ENCODE measurements at places on chromosomes 6 and 20.
A peak's percentile ranks its signal among the peaks of the same experiment; 100 is the strongest.

- DNase-seq = no peak
These were observed 210.7 kb downstream of the TFAP2C start for GRCh38 chr20:56839786-56840185.

GRCh38 chr6:98832284-98833056 lies 1.9 kb upstream of the POU3F2 start:
- DNase-seq = no peak

GRCh38 chr6:78910010-78910409 lies 42.7 kb downstream of the IRAK1BP1 start:
- no peak for DNase-seq

DNA sequence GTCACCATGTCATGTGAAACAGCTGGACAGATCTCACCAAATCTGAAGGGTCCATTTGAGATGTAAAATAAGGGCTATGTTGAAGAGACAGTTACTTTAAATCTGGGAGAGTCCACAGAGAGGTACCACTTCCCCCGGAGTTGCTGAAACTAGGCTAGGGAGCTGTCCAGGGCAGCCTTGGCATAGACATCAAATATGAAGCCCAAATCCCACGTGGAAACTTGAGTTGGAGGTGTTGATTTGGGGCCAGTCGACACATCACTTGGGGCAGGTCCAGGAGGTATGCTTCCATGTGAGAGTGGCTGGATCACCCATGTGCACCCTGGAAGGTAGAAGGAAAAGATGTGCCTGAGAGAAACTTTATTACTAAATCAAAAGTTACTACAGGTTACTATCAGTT lies 12.0 kb upstream of the SERPINB9 start:
- DNase-seq = no peak

- DNase-seq = peak; percentile 84
These were observed 72.3 kb downstream of the RNGTT start for GRCh38 chr6:88890860-88891845.

- no peak for DNase-seq
These were observed 214.5 kb downstream of the TBX18 start for GRCh38 chr6:84549917-84550316.

- no peak for DNase-seq
These were observed 518.5 kb downstream of the CD83 start for GRCh38 chr6:14635934-14636591.

- no peak for DNase-seq
These were observed 11.9 kb downstream of the TULP4 start for GRCh38 chr6:158324136-158324535.

DNA sequence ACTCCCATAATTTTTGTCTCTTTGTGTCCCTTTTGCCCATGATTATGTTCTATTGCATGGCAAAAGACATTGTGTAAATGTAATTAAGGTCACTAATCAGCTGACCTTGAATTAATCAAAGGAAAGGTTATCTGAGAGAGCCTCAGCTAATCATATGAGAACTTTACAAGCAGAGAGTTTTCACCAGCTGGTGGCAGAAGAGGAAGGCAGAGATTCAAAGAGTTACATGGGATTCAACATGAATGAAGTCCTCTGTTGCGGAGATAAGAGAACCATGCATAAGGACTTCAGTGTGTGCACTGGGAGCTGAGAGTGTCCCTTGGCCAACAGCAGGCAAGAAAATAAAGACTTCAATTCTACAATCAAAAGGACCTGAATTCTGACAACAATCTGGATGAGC lies 494.1 kb upstream of the ARID1B start:
- no peak for DNase-seq

DNA sequence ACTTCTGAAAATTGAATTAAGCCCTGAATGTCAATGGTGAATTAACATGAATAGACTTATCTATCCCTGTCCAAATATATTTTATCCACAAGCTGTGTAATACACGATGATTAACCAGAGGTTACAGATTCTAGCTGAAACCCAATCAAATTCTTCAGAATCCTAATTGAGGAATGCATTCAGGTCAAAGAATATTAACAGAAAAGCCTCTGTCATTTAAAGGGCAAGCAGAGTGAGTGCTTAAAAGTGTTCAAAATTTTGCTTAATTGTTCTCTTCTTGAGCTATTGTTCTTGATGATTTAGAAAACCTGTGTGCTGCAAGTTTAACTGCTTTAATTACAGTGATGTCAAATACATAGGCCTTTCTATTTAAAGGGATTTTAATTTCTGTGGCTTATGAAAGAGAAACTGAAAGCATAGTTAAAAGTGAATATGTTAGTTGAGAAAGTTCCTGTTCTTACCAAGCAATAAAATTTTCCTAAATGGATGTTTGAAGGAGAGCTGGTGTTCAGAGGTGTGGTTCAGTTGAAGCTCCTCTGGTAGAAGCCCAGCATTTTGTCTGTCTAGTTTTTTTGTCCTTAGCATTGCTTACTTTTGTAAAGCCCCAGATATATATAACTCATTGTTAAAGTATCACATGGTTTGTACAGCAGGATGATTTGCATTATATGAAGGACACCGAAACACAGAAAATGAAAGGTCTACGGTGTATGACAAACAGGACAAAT lies 466.3 kb upstream of the PLCB4 start:
- no peak for DNase-seq

DNA sequence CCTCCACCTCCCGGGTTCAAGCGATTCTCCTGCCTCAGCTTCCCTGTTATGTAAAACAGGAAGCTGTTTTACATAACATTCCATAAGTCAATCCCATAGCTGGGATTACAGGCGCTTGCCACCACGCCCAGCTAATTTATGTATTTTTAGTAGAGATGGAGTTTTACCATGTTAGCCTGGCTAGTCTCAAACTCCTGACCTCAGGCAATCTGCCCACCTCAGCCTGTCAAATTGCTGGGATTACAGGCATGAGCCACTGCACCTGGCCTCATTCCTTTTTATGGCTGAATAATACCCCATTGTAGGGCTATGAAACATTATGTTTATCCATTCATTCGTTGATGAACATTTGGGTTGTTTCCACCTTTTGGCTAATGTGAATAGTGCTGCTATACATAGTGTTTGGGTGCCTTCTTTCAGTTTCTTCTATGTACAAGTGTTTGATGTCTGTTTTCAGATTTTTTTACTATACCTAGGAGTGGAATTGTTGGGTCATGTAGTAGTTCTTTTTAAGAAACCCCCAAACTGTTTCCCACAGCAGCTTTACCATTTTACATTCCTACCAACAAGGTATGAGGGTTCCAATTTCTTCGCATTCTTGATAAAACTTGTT lies 138.7 kb upstream of the COL21A1 start:
- DNase-seq = no peak

DNA sequence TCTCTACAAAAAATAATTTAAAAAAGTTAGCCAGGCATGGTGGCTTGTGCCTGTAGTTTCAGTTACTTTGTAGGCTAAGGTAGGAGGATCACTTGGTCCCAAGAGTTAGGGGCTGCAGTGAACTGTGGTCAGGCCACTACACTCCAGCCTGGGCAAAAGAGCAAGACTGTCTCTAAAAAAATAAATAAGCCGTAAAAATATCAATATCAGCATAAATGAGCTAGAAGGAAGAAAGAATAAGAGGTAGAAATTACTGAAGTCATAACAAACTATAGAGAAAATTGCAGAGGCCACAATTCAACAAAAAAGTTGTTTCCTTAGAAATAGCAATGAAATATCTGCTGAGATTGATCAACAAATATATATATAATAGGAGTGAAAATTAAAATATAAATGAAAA lies 827.3 kb upstream of the FLRT3 start:
- no peak for DNase-seq

DNA sequence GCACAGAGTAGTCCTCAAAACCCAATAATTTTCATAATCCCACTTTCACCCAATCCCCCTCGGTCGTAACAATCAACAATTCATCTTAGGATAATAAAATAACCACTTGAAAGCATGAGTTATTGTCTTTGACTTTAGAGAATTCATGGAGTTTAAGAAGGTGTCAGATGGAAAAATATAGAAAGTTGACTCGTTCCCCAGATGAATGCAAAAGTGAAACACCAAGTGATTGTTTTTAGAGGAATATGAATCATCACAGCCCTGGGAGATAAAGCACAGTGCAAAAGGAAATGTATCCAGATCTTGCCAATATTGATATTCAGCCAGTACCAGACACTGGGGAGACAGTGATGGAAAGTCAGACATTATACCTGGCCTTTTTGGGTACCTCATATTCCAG lies 860.5 kb downstream of the DHX35 start:
- no peak for DNase-seq

DNA sequence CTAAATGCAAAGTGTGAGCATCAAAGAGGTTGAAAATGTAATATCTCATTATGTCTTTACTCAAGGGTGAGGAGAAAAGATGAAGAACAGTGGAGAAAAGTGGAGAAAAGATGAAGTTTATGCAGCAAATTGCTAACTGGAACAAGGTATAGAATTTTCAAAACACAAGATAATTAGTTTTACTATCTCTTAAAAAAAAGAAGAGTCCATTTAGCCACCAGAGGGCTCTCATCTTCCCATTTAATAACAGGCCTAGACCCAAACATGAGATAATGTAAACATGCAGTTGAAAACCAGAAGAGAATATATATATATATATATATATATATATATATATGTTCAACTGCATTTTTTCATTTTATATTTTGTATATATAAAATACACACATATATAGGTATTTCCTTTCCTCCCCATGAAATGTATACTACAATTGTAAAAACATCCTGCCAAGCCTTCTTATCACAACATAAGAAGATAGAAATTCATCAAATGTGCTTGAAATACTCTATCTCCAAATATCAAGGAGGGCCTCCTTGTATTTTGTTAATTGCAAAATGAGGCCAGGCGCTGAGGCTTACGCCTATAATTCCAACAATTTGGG lies 78.4 kb downstream of the ADTRP start:
- DNase-seq = peak; percentile 67

- no peak for DNase-seq
These were observed 4.9 kb upstream of the APCDD1L start for GRCh38 chr20:58519940-58520712.

DNA sequence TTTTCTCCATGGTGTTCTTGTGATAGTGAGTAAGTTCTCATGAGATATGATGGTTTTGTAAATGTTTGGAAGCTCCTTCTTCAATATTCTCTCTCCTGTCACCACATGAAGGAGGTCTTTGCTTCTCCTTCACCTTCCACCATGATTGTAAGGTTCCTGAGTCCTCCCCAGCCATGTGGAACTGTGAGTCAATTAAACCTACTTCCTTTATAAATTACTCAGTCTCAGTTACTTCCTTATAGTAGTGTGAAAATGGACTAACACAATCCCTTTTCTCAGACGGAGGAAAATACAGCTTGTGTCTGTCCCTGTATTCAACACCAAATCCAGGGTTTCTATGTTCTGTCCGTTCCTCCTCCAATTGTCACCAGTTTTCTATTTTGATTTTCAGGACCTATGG lies 181.0 kb downstream of the ALDH8A1 start:
- no peak for DNase-seq

- no peak for DNase-seq
These were observed 208.1 kb downstream of the UTRN start for GRCh38 chr6:144493035-144493910.

- no peak for DNase-seq
These were observed 130.6 kb downstream of the RFX6 start for GRCh38 chr6:117007659-117008058.

DNA sequence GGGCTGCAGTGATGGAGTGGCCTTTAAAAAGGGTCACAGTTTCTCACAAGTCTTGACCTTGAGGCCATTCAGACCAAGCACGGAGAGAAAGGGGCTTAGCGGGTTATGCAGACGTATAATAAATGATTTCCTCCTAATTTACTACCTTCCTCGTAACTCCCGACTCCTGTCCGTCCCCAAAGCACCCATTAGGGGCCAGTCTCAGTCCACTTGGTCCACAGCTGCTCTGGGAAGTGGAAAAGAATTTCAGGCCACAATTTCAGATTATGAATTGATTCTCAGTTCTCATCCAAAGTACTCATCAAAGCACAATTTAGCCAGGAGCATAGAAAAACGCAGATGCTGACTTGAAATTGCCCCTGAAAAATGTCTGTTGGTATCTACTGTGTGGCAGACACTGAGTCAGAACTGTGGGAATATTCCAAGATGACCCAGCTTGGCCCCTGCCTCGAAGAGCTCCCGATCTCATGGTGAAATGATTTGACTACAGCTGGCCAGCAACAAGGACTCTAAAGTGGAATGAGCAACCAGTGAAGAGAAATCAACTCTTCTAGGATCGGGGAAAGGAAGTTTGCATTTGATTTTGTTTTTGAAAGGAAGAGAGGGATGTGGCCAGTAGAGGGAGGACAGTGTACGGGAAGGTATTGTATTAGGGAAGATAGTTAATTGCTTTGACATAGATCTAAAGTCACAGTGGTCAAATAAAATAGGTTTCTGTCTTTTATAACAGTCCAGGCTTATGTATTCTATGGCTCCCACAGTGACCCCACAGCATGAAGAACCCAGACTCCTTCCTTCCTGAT lies 15.2 kb upstream of the STK35 start:
- DNase-seq = no peak

DNA sequence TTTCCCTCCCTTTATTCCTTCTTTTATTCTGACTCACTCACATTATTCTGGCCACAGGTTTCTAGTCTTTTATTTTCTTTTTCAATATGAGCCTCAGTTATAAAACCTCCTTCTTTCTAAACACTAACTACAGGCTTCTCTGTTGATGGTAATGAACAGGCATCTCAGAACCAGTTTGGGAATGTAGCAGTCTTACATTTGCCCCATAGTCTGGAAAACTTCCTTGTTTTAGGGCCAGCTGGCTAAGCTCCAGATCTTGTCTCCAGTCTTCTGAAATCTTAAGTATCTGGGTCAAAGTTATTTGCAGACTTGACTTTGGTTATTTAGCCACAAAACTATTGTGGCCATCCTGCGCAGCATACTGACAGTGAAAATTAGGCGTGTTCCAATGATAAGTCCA lies 97.0 kb upstream of the MAN1A1 start:
- no peak for DNase-seq

- DNase-seq = no peak
These were observed 35.1 kb downstream of the SYNJ2 start for GRCh38 chr6:158016571-158017383.

GRCh38 chr20:19633985-19634384 lies 124.1 kb upstream of the RIN2 start:
- no peak for DNase-seq

DNA sequence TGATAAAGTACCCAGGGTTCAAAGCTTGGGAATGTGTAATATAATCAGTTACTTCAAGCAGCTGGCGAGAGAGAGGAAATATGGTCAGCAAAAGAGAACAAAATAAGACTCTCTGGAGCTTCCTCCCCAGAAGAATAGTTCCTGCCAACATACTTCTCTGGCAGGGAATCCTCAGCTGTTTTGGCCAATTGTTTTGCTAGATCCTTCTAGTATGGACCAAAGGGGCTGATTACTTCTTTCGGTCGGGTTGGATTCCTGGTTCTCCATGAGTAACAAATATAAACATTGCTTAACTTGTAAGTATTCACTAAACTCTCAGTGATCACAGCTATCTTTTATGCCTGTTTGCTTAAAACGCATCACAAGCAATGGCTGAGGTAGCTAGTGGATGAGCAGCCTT lies 31.4 kb upstream of the FBXO9 start:
- DNase-seq = no peak
